ENCODE measurements at places on chromosomes 6 and 20.

DNA sequence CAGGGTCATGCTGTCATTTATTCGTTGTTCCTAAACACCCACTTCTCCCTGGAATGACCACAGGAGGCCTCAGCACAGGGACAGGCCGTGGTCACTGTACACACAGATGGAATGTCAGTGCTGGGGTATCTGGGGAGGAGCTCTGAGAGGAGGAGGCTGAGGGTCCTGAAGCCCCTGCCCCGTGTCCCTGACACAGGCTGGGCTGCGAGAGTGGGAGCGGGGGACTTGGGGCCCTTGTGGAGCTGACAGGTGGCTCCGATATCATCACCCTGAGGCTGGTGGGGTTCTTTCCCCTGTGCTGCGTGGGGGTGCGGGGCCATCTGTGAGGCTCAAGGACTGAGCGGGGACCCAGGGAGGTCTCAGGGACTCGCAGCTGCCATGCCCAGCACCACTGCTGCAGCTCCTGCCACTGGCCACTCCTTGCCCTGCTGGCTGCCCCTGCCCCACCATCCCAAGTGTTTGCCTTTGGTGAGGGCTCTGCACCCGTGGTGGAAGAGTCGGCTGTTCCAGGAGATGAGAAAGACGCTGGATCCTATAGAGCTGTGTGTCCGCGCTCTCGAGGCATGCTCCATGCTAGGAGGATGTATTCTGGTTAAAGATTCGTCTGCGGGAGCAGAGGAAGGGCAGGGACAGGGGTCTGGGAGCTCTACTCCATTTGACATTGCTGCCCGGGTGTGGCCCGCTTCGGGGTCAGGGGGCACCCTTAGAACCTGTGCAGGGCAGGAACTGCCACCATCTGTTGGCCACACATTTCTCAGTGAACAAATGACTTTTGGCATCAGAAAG, 18.9 kb downstream of the NPEPL1 start:
- DNase-seq, result peak; percentile 57

DNA sequence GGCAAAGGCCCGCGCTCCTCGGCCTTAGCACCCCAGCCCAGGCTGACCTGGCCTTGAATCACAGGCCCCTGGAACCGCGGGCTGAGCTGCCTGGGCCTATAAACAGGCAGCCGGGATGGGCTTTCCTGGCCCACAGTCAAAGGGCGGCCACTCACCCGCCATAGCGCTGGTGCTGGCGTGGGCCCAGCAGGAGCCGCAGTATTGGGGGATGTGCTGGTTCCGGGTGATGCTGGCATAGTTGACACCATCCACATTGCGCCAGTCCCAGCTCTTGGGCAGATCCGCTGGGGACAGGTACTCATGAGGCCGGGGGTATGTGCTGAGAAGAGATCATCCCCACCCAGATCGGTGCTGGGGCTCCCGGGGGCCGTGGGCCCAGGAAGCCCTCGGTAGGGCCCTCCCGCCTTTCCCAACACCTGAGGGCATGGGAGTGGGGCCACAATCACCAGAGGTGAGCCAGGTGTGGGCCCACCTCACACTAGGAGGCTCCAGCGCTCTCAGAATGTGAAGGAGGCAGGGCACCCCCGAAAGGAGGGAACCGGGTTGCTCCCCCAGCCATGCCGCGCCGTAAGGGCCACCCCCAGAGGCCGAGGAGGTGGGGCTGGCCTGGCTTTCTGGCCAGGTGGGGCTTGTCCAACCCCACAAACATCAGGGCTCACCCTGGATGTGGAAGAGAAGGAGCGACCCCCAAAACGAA, 739 bp downstream of the CTSZ start:
- no peak for DNase-seq

- DNase-seq, result no peak
Measured at GRCh38 chr6:26743157-26743821, 83.7 kb upstream of the ZNF322 start.

- no peak for DNase-seq
Measured at GRCh38 chr20:24131281-24131680, 142.7 kb upstream of the GGTLC1 start.

GRCh38 chr20:62707921-62708521, 615 bp upstream of the NTSR1 start:
- no peak for DNase-seq

- no peak for DNase-seq
Measured at GRCh38 chr20:36836591-36837269, 39.2 kb upstream of the TLDC2 start.

- no peak for DNase-seq
Measured at GRCh38 chr6:112717856-112718255, 370.7 kb downstream of the RFPL4B start.

DNA sequence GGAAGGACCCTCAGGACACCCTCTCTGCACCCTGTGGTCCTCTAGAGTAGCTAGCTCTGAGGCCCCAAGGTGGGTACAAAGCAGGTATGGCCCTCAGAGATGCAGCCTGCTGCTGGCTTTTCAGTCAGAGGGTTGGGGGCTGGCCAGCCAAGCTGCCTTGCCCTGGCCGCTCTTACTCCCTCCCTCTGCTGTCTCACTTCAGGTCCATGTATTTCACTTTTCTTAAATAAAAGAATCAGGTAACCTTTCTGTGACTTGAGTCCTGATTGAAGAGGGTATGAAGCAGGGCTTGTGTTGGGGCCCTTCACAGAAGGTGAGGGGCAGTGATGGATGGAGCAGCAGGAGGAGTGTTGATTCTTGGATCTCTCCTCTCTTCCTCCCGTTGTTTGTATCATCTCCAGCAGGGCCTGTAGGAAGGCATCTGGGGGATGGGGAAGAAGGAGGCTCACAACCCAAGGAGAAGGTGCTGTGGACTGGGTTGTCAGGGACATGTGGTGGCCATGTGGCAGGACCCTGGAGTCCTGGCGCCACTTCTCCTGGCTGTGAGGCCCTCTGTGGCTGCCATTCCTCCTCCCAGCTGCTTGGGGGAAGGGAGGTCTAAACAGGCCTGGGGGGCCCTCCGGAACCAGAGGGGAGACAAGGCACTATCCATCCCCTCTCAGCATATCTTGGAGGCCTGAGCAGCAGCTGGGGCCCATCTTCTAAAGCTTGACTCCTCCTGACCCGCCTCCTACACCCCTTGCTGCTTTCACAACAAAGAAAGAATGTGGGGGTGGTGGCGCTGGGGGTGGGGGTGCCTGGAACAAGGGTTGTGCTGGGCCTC, 1.1 kb upstream of the PTK7 start:
- no peak for DNase-seq

DNA sequence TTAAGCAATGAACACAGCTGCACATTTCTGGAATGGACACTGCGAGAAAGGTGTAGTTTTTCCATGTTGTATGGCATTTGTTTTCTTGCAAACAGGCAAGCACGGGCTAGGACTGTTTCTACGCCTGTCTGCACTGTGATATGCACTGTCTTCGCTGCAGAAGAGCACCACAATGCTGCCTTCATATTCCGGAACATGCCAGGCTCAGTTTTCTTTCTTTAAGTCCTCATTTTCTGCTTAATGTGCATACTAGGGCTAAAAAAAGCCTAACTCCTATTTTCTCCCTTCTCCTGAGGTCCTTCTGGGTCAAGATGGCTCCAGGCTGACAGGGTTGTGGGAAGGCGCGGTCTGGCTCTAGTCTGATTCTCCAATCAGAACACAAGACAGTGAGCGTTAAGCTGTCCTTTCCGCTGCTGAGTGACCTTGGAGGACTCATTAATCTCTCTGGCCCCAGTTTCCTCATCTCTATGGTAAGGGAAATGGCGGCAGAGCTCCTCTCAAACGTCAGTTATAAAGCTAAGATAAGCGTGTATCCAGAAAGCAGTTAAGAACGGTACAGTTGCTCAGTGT, 379.9 kb downstream of the C6orf118 start:
- DNase-seq, result no peak

DNA sequence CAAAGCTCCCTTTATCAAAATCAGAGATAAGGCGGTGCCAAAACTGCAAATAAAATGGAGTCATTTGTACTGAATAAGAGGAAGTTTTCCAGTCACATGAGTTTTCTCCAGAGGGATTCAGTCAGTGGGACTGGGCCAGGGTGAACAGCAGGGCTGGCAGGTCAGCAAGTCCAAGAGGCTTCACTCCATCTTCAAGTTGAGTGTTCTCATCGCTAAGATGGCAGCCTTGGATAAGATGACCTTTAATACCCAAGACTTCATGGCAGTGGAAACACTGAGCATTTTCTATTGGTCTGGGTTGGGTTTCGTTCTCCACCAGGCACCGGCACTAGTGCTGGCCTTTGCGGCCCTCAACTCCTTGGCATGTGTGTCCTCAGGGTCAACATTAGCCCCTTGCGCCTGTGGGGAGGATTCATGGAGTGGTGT, 29.3 kb upstream of the IGF2R start:
- no peak for DNase-seq

DNA sequence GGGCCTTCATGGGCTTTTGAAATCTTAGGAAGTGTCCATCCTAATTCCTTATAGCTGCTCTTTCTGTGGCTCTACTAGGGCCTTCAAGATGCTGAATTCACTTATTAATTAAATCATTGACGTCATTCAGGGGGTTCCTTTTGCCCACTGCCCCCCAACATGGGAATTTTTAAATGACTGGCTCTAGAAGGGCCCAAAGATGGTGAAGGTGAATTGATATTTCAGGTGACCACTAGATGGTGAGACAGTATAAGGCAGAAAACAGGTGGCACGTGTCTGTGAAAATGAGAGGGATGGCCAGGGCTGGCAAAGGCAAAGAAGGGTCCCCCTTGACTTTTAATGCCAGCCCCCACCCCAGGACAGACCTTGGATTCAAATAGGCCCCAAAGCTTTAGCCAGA, 11.8 kb downstream of the GNAS start:
- DNase-seq, result no peak

DNA sequence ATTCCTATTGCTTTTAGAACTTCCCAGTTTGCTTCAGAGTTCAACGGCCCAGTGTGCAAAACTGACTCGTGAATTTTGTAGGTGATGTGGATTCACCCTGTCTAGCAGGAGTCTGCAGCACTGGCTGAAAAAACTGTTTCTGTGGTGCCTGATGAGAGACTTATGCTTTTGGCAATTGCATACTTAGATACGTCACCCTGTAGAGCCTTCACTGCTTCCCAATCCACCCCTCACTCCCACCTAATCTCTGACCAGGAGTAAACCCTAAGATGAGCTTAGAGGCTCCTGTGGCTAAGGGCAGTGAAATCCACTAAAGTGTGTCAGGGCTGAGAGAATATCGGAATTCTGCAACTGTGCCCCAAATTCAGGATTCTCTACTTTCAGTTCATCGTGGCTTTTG, 14.3 kb downstream of the RPP21 start:
- no peak for DNase-seq

GRCh38 chr6:49946835-49947234, 17.1 kb downstream of the DEFB114 start:
- no peak for DNase-seq

DNA sequence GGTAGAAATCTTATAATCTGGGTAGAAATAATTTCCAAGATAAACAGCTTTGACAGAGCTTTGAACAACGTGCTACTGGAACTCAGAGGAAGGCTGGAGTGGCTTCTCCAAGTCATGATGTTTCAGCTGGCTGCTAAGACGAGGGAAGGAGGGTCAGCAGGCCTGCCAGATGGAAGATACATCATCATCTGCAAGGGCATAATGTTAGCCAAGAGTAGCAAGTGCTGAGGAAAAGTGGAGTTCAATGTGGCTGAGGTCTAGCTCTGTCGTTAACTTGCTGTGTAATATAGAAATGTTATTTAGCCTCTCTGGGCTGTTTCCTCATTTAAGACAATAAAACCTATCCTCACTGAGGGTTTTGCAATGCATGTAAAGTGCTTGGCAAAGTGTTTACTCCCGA, 35.1 kb downstream of the RGS17 start:
- no peak for DNase-seq

- no peak for DNase-seq
Measured at GRCh38 chr6:135382182-135382628, 115.3 kb downstream of the AHI1 start.

DNA sequence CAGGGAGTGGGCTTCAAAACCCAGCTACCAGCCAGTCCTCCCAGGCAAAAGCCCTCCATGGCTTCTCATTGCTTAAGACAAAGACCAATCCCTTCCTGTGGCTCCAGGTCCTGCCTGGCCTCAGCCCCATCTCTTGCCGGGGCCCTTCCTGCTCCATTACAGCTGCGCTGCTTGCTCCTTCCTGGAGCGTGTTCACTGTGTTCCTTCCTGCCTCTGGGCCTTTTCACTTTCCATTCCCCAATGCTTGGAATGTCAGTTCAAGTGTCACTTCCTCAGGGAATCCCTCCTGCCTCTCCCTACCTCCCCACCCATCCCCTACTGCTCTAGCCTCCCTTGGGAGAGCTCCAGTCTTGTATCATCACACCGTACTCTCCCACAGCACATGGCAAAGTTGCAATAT, 11.1 kb upstream of the ITPR3 start:
- DNase-seq, result no peak

GRCh38 chr20:5234158-5234557, 82.6 kb downstream of the PROKR2 start:
- no peak for DNase-seq

DNA sequence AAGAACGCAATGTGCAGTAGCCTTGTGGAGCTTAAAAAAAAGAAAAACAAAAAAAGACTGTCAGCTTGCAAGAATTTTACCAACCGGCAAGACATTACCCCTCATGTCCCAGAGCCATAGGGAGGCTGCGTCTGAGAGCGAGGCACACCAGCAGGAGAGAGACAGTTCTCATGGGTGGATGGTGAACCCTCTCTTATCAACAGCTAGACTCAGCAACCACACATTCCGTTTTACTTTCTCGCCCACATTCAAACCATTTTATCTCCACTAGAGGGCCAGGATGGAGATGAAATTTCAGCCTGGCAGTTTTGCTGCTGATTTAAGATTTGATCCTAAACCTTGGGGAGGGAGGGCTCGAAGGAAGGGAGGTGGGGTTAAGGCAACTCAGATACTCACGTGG, 247.0 kb downstream of the ATXN1 start:
- no peak for DNase-seq

- no peak for DNase-seq
Measured at GRCh38 chr6:55897346-55897745, 22.0 kb upstream of the BMP5 start.

DNA sequence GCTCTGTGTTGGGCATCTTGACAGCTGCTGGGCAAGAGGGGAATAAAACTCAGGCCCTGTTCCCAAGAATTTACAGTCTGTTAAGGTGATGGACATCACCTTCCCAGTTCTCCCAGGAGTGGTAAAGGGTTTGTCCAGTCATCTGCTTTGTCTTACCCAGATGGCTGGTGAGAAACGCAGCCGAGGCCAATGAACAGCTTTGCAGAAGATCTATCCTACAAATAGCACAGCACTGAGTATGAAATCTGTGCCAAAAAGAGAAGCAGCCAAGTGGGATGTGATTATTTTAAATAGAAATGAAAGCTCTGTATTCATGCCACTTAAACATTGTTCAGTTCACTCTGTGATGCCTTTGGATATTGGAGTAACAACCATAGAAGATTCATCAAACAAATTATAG, 132.7 kb upstream of the SLC22A16 start:
- no peak for DNase-seq

Measured in coronary artery (tissue), 2 donors.